ENCODE measurements at places on chromosomes 6 and 20.

DNA sequence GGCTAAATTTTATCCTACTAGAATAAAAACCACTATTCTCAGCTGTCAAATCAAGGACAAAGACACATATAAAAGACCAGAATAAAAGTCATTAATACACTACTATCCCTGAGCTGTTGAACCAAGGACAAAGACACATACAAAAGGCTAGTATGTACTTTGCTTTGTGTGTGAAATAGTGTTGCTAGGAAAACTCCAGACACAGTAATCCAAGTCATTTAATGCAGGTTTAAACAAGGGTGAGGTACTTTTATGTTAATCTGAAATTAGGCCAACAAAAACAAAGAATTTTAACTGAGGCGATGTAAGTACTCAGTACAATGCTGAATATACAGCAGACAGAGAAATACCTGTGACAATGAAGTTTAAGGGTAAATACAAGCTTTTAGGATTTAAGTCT is 18.9 kb downstream of the GCLC start:
- no peak for DNase-seq

DNA sequence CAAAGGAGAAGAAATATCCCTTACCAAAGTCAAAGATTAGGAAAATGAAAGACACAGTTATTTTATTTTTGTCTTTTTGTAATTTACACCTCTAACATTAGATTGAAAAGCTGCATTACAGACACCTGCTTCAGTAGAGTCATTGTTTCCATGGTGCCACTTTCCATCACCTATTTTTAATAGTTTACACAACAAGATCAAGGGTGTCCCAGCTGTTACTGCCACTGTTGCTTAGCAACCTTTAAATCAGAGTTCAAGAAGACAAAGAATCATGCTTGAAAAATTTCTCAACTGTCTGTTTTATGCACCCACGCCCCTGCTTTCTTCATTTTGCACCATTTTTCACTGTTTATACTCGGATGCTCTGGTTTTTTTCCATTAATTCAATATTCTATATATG is 668.2 kb upstream of the GJE1 start:
- DNase-seq = no peak

DNA sequence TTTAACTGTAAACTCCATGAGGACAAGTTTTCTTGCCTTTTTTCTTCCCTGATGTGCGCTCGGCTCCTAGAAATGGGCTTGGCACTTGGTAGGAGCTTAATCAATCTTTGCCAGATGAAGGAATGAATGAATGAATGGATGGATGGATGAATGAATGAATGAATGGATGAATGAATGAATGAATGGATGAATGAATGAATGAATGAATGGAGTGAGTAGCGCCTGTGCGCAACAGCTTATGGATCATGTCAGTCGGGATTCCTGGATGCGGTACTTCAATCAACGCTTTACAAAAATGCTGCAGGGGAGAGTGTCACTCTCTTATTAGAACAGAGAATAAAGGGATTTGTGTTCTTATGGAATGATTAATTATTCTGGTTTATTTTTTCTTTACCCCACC is 267.3 kb downstream of the TFAP2C start:
- no peak for DNase-seq

DNA sequence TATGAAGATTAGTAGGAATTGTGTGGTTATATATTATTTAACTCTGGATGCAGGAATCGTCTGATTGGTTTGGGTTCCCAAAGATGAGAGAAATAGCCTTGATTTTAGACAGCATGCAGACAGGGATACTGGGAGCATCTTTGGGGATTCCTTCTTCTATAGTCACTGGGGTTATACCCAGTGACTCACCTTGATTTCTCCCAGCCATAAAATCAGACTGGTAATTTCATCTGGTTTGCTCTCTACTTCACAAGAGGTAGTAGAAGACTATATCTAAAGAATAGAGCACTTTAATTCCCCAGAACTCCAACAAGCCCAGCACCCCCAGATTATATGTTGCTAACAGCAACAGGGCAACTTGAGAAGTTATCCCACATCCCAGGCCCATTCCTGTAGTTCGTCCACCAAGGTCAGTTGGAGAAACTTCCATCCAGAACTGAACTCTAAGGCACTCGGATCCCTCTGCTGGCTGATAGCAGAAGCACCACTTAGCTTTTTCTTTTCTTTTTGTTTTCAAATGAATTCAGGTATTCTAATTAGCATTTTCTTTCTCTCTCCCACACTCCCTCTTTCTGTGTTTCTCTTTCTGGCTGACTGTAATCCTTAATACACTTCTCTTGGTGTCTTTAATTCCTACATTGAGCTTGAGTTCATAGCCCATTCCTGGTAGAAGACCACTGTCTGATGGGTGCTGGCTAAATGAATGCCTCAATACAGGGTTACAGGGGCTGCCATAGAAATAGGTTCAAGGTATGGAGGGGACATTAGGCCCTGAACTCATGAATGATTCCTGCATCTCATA is 20.4 kb upstream of the EFHC1 start:
- DNase-seq = no peak

GRCh38 chr6:16238057-16238962 is at the start of gene GMPR:
Gene GMPR (plus strand): TSS chr6:16238587. CDS start chr6:16238694, 107 bp downstream.
- DNase-seq = peak; percentile 66

DNA sequence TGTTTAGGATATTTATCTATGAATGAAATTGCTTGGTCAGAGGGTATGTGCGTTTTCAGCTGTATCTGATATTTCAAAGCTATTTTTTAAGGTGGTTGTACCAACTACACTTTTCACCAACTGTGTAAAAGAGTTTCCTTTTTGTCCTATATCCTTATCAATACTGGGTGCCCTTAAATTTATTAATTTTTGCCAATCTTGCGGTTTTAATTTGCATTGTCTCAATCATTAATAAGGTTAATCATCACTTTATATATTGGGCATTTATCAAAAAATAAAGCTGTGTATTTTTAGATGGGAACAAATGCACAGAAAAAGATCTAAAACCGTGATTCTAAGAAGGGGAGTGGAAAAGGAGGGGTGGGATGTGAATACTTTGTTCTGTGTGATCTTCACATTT is 66.7 kb upstream of the SALL4 start:
- no peak for DNase-seq

GRCh38 chr6:108168090-108168463 is 2.3 kb downstream of the NR2E1 start:
- no peak for DNase-seq

DNA sequence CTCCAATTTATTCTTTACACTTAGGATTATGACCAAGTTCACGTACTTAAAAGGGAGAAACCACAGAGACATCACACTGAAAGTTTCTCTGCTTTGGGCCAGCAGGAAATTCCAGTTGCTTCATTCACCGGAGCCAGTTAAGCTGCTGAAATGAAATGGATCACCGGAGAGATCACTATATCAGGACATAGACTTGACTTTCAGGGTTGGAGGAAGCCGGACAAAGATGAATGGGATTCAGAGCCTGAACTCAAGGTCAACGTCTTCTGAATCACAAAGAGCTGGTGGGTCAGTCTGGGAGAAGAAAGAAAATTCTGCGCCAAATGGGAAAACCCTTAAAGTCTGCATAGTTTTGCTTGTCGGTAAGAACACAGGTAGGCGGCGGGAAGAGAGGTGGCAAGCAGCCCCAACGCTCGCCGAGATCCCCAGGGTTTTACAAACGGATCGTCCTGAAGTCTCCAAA is 81.9 kb upstream of the CCDC28A start:
- DNase-seq = no peak

- DNase-seq = no peak
These were observed 310.1 kb downstream of the UTRN start for GRCh38 chr6:144595266-144595665.

DNA sequence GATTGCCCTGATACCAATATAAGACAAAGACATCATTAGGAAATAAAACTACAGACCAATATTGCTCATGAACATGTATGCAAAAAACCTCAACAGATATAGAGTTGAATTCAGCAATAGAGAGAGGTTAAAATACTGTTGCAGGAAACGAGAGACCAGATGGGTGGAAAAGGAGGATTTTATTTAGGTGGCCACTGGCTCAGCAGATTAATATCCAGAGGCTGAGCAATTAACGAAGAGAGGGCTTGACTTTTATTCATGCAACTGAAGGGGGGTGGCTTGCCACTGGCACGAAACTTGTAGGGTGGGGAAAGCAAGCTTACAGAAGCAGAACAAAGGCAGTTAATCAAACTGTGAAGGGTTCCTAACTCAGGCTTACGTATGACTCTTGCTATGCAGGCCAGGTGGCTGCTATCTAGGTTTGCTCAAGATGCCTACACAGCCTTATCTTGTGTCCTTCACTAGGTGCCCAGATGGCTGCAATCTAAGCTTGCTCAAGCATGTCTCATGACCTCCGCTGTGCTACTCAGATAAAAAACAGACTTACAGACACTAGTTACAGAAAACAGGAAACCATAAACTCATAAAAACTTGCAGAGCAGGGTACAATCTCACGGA is 126.4 kb downstream of the MMUT start:
- DNase-seq = no peak

- DNase-seq = no peak
These were observed 25.4 kb downstream of the NDRG3 start for GRCh38 chr20:36720510-36720909.

DNA sequence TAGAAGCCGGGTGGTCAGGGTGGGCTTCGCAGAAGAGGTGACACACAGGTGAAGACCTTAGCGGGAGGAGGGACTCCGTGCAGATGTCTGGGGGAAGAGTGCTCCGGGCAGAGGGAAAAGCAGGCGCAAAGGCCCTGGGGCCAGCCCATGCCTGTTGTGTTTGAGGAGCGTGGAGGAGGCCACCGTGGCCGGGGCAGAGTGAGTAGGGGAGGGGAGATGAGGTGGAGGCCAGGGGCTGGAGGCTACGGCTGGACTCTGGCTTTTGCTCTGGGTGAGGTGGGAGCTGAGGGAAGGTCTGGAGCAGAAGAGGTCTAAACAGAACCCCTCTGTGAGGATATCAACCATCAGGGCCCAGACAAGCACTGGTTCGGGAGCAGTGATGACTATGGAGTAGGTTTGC is 244.0 kb downstream of the PREX1 start:
- DNase-seq = no peak

- DNase-seq = peak; percentile 52
These were observed 189.4 kb upstream of the RREB1 start for GRCh38 chr6:6918216-6918983.

DNA sequence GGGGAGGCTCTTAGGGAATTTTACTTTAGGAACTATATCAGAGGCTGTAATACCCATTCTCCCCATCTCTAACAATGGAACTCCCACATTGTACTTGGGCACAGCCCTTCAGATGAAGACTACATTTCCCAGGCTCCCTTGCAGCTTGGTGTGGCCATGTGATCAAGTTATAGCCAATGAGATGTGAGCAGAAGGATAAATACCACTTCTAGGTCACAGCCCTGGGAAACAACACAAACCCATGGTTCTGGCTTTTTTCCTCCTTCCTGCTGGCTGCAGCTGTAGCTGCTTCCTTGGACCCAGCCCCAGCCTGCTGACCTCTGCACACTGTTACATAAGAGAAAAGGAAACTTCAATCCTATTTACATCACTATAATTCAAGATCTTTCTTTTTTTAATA is 445.9 kb upstream of the JARID2 start:
- DNase-seq = no peak

DNA sequence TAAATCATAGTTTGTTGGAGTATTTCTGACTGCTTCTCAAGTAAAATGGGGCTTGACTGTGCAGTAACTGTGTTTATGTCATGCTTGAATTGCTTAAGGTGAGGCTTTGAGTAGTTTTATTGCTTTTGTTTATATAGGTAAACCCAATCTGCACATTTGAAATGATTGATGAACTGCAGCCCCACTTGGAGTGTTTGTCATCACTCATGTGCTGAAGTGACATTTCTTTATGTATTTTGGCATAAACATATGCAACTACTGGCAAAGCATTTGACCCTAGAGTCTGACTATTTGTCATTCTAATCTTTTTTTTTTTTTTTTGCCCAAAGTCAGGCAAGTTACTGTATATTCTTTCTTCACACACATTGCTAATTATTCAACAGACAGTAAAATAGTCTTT is 491.4 kb upstream of the POU3F2 start:
- no peak for DNase-seq

DNA sequence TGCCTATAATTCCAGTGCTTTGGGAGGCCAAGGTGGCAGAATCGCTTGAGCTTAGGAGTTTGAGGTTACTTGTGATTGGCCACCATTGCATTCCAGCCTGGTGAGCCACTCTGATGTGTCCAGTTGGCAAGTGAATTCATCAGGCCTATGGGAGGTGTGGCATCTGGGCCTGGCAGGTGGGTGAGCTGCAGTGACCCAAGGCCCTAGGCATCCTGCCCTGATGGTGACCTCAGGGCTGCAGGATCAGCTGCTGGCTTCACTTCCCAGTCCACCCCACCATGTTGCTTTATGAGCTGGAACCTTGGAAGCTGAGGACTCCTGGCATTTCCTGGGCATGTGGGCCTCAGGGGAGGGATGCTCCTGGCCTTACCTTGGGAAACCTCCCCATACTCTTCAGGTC is 20.5 kb downstream of the RSPH9 start:
- no peak for DNase-seq

- DNase-seq = no peak
These were observed 13.0 kb downstream of the PCK1 start for GRCh38 chr20:57573894-57574293.

DNA sequence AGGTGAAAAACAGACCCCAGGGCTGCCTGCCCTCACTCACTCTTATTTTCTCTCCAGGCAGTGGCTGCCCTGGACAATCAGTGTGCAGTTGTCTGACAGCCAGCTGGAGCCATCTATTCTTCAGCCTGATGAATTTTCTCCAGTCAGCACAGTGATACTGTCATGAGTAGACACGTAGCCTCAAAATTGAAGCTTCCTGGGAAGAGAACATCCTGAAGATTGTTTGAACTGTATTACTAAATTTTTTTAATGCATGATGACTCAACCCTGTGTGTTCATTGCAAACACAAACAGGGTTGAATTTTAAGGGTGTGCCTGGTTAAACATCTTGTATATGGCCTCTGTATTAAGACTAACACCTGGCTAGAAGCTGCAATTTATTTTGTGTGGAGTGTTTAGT is 49.8 kb upstream of the STXBP5 start:
- DNase-seq = no peak

DNA sequence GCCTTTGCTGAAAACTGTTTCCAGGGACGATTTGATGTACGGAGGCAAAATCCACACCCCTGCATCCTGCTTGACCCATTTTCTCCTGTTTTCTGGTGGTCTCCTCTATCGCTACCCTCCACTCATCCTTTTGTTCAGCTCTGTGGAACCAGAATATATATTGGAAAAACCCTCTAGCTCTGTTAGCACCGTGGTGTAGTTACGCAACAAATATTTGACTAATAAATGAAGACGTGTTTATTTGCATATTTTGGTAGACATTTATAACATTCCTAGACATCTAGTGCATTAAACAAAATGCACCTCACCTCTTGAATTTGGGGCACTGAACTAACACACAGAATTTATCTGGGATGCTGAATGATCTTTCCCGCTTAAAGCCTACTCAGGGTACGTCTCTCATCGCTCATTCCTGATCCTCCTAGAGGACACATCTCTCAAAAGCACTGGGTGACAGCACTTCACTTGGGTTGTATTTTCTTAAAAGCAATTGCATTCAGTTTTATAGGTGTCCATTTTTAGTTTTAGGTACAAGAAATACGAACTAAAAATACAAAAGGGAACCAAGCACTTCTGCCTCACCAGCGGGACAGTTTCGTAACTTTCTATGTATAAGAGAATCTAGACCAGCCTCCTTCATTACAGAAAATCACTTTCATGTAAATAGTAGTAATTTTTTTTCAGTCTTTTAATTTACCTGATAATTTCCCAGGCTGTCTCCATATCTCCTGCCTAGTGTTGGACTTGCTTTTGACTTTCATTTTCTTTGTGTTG is 59.2 kb downstream of the SNRNP48 start:
- no peak for DNase-seq
